Skeletal muscle cell (primary cell): ENCODE measurements at places on chromosomes 1 and 21.
A peak's percentile ranks its signal among the peaks of the same experiment; 100 is the strongest.

DNA sequence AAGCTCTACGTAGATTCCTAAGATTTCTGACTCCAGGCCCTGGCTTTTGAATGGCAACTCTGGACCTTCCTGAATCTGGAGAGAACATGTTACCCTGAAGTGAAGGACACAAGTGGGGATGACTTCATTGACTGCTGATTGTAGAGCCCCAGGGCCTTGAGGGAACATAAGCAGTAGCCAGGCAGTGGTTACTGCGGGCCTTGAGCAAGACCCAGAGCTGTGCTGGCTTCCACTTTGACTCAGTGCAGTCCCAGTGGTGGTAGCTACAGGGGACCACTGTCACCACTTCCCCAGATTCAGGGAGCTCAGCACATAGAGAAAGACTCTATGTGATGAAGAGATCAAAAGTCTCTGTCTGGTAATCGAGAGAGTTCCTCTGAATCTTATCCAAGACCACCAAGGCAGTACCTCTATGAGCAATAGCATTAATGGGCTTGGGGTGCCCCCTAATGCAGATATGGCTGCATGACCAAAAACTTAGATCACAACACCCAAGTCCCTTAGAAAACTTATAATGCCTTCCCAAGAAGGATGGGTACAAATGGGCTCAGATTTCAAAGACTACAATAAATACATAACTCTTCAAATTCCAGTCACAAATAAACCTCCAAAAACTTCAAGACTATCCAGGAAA lies 1278.3 kb downstream of the AMY1C start:
- DNase-seq: no peak

DNA sequence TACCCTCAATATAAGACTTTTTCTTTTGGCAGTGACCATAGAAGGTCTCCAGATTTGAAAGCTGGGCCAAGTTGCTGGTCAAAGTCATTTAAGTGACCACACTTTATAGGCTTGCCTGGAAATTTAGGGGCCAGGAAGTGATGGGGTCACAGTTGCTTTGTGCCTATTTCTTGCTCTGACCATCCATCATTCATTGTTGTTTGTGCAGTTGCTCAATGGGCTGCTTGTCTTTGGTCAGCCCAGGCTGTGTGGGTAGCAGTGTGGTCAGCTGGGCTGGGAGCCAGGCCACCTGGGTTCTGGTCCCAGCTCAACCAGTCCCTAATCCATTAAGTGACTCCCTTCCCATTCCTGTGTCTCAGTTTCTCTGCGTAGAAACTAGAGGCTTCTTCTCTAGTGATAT lies 2.1 kb upstream of the OTUD7B start:
- peak; percentile 41 for DNase-seq

DNA sequence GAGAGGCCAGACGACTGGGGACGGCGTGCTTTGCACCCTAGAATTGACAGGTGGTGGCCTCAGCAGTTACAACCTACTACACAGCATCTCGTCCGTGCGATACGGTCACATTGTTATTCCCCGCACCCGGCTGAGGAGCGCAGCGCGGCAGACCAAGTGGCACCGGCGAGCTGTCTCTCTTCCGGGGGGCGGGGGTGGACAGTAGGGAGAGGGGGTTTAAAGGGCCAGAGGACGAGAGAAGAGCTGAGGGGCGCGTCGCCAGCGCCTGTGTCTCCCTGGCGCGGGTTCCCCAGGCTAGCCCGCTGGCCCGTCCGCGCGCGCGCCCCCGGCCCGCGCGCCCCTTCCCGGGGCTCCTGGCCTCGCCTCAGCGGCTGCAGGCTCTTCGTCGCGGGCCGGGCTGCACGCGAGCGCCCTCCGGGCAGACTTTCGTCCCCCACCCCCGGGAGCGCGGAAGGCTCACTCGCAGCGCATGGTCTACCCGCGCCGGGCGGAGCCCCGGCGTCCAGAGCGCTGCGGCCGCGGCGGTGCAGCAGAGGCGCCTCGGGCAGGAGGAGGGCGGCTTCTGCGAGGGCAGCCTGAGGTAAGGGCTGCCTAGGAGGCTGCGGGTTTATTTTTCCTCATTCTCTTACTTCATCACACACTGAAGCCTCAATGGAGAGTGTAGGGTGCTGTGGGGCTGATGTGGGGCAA lies at the start of gene PDE4B:
Gene PDE4B (plus strand): TSS at position 227 of the 690 bp plus-strand sequence.
- no peak for DNase-seq

DNA sequence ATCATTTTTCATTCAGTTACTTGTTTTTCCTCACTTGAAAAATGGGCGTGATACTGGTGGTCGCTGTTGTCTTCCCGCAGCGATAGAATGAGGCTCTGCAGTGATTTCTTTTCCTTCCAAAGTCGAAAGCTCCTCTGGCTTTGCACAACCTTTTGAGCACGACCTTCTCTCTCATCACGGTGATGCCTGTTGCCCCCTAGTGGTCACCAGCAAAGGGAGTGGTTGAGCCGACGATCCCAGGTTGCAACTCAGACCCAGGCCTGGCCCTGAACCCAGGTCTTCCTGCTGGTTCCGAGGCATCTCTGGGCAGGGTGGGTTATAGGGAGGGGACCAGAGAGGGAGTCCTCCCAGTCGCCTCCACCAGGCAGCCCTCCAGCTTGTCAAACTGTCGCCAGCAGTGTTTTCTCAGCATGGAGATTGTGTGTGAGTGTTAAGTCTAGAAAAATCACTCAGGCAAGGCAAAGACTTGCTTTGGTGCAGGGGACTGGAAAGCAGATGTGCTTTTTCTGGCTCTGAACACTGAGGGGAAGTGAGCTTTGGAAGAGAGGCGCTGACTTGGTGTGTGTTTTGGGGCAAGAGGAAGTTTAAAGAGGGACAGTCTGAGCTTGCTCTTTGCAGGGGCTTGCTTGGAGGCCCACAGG lies 285.3 kb downstream of the CAMTA1 start:
- DNase-seq: peak; percentile 19

GRCh38 chr1:64915381-64916274 lies 50.7 kb downstream of the JAK1 start:
- peak; percentile 51 for DNase-seq

DNA sequence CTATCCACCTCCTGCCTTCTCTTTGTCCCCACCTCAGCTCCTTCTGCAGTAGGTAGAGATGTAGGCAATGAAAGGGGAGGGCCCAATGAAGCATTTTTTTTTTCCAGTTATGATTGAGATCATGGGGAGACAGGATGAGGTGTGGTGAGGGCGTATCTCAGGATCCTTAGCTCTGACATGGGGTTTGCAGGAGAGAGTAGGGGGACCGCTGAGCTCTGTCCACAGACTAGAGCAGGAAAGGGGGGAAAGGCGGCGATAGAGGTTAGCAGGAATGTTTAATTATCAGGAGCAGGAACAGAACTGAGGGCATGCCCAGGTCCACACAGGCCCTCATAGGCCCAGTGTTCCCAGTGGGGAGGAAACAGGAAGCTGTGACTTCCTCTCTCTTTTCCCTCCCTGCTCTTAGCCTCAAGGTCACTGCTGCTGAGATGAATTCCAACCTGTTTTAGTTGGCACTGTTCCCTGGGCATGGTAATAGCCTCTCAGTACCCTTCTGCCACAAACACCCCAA lies 901 bp upstream of the RXFP4 start:
- DNase-seq: no peak

DNA sequence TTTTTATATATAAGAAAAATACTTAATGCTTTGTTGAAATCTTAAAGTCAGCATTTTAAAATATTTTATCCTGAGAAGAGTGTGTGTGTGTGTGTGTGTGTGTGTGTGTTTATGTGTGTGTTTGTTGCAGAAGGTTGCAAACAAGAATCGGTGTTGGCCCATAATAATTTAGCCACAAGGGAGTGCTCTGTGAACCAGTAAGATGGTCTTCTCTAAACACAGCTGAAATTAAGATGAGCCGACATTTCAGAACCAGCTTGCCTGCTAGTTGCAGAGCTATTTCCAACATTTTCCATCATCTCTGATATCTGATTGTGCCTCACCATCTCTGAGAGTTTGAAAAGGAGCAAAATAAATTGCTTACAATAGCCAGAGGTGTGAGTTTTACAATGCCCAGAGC lies 158.8 kb upstream of the SGIP1 start:
- no peak for DNase-seq

- no peak for DNase-seq
These were observed 217.4 kb downstream of the FGGY start for GRCh38 chr1:59514061-59514909.

- peak; percentile 88 for DNase-seq
These were observed 138.5 kb downstream of the CLIC6 start for GRCh38 chr21:34807146-34807880.

GRCh38 chr1:89037186-89037585 lies 14.5 kb upstream of the GBP3 start:
- no peak for DNase-seq

DNA sequence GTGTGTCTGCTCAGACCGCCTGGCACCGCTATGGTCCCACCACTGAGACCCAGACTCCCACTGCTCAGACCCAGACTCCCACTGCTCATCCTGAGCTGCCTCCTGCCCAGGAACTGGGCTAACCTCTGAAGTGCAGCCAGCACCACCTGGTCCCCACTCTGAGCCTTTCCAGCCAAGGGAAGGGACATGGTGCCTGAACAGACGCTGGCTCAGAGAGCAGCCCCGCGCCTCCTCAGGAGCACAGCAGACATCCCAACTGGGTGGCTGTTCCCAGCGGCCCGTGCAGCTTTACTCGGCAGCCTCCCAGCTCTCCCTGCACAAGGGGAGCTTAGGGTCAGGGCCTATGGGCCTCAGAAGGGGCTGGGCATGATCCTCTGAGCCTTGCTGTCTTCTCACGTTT lies 27.8 kb upstream of the CNTN2 start:
- DNase-seq: no peak

DNA sequence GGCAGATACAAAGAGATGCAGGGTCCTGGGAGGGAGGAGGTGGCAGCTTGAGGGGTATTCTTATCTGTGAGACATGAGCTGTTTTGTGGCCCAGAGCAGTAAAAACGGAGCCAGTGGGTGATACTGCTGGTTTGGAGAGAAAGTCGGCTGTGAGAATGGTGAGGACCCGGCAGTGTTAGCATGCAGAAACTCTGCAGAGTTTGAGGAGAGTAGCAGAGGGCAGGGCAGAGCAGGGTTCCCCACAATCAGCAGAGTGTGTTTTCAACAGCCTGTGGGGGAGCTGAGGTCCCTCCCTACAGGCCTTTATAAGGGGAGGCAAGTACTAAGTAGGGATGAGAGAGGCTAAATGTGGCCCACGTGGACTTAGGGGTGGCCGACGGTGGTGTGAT lies 423 bp downstream of the SLAMF8 start:
- DNase-seq: no peak

DNA sequence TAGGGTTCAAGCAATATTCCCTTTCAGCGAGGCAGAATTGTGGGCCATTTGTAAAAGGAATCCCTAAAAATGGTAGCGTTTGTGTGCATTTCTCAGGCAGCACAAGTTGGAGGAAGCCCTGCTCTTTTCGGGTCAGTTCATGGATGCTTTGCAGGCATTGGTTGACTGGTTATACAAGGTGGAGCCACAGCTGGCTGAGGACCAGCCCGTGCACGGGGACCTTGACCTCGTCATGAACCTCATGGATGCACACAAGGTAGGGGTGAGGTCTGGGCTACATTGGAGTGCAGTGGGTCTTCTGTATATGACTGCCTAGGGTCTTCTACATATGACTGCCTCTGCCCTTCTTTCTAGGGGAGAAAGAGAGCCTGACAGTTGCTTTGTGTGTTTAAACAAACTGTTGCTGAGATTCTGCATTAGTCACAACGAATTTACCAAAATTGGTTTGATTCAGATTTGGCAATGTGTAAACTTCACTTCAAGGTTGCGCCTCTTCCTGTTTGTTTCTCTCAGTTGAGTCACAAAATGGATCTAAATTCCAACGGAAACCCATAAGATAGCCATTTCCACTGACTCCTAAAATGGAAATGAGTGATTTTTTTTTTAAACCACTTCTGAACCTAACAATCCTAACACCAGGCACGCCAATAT lies 40.4 kb upstream of the BMP8A start:
- DNase-seq: no peak

DNA sequence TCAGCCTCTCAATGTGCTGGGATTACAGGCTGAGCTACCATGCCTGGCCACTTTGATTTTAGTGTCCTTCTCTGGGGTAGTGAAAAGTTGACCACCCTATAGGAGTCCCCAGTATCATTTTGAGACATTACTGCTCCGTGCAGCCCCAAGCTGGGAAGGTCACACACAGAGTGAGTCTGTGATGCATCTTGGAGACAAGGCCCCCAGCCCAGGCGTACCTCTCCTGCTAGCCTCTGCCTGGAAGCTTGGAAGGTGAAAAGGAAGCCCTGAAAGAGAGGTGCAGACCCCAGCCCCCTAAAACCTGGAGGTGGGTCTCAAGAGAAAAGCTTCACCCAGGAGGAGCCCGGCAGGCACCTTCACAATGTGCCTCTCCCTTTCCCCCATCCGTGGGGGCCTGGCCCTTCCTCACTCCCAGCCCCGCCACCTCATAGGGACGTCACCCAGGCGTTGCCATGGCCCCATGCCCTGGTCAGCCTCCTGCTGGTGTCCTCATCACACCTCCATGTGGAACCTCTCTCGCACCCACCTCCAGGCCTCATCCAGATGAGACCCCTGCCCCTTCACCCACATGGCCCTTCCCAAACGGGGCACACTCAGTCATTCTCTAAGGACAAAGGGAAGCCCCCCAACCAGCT lies 5.6 kb upstream of the ARF1 start:
- no peak for DNase-seq

GRCh38 chr1:225735252-225736149 lies 42.1 kb upstream of the SRP9 start:
- peak; percentile 97 for DNase-seq

DNA sequence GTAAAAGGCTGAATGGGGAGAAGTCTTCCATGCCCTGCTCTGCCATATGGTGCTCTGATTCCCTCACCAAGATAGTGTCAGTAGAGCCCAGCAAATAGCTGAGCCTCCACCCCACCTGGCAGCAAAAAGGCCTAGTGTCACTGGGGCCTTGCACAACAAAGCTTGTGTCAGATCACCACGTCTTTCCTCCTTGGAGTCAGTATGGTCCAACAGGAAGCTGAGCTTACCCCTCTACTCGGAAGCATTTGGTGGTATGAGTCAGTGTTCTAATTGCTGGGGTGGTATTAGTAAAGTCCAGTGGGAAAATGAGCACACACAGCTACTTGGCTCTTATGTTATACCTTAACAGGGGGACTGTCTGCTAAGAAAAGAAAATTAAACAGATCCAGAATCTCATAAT lies 18.7 kb upstream of the RRP15 start:
- peak; percentile 66 for DNase-seq

DNA sequence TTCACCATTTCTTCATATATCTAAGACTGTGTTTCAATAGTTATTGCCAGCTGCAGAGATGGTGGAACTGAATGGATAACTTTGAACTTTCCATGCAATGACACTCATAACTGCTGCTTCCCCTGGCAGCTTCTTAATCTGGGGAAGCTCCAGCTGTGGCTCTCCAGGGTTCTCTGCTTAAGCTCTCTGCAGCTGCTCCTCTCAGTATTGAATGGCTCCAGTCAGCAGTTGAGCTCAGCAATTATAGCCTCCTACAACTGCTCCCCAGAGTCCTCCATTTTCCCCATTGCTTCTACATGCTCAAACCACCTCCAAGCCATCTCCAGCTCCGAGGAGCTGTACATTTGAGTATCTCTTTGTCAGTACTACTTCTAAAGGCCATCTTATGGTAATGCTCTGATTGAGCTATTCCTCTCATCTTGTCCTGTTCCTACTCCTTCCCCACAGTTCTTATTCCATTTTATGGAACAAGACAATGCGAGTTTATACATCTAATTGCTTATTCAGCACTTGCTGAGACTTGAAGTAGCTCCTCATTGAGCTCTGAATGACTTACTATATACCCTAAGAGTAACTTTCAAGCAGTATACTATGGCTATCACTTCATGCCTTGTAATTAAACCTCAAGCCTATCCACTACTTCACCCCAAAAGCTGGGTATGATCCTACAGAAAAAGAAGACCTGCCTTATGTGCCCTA lies 362.4 kb downstream of the NEGR1 start:
- DNase-seq: no peak

- DNase-seq: no peak
These were observed 121.3 kb downstream of the HFM1 start for GRCh38 chr1:91283421-91283726.
